GM12878 (cell line): ENCODE measurements at places on chromosomes 2 and 18. TPM values are rescaled to one million over a fixed set of nuclear protein-coding genes. Genes with fewer than 3 reads are reported as not detected.

Gene KLHL14
- total RNA-seq = 0.05 TPM in 1 of 2 replicates, not detected in the other

DNA sequence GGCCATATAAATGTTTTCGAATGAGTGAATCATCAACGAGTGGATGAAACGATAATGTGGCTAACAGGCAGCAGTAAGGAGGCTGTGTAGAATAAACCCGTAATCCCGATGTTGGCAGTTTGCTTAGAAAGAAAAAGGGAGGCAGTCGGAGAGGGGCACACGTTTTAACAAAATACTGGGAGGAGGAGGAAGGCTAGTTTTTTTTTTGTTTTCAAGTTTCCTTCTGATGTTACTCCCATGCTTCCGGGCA lies 476 bp upstream of the MSH2 start:
- H3K4me1 ChIP-seq = peaks cover 6% of the 10 kb centered on the region
- H3K27ac ChIP-seq = peak overlapping the region; percentile 85
- H3K36me3 ChIP-seq = no peaks in the 10 kb centered on the region; the same call in none of the 2 replicates
- H3K4me3 ChIP-seq = peak overlapping the region; percentile 83
- no peak for DNase-seq
- H3K27me3 ChIP-seq = no peaks in the 10 kb centered on the region

Gene NYAP2
- total RNA-seq = not detected in 2 replicates

Gene SERPINB7
- not detected in 2 replicates for total RNA-seq

- DNase-seq = no peak
- H3K27ac ChIP-seq = no peak overlapping the region
- no peak overlapping the region for H3K4me3 ChIP-seq
- no peaks in the 10 kb centered on the region for H3K27me3 ChIP-seq
These were observed 117.2 kb upstream of the HS6ST1 start for GRCh38 chr2:128435576-128436478.

Gene B3GNT7
- total RNA-seq = 10.1 and 12.6 TPM in 2 replicates

Gene C2orf66
- total RNA-seq = not detected in 2 replicates

DNA sequence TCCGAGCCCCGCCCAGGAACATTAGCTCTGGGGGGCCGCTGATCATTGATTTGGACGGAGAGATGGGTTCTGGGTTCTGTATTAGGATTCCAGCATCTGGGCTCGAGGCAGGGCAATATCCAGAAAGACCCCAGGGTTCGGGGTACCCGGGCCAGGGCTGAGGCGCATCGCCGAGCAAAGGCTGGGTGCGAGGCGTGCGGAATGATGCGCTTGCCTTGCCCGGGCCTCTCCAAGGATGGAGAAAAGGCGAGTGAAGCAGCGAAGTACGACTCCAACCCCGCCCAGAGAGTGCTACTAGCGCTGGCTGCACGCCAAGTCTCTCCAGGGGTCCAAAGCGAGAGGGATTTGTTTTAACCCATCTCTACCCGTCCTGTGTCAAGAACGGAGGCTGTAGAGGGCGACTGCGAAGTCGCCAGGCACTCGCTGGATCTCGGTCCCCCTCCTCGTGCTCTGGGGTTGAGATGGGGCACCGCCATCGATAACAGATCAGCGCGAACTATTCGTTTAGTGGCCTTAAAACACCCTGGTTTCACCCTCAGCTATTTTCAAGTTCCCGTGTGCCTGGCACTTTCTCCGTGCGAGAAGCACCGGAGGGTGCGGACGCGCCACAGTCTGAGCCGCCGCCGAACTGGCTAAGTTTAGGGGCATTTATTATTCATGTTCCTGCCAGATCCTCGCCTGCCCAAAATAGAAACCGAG lies 1.9 kb downstream of the ADCYAP1 start:
- no peaks in the 10 kb centered on the region for H3K36me3 ChIP-seq
- H3K27ac ChIP-seq = no peak overlapping the region
- no peaks in the 10 kb centered on the region for H3K4me1 ChIP-seq
- H3K4me3 ChIP-seq = no peak overlapping the region
- H3K27me3 ChIP-seq = peaks cover 9% of the 10 kb centered on the region; the same call in 1 of the 2 replicates

Gene UGT1A9
- total RNA-seq = not detected in 2 replicates

DNA sequence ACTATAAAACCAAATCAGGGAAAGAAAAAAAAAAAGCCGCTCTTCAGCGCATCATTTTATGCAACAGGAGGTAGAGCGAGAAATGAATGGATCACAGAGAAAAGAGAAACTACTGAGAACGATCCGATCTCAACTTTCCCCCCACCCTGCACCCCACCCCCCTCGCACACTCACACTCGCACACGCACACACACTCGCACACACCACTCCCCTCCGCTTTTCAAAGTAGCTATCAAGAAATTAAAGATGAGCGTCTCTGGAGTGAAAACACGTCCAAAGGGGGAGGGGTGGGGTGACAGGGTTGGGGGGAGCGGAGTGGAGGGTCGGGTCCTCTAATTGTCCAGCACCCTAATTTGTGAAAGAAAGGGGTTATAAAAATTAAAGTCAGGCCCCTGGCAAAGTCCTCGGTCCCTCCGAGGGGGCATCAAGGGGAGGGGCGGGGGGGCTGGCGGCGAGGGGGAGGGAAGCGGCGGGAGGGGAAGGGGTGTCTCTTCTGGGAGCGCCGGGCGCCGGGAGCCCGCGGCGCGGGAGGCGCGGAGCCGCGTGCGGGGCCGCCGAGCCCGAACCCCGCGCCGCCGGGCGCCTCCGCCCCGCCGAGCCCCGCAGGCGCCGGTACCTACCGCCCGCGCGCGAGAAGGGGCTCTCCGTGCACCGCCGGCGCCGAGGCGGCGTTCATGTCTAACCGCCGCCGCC lies 428 bp downstream of the TCF4 start:
- H3K4me3 ChIP-seq = peak overlapping the region; percentile 57; the same call in 1 of the 2 replicates
- no peak overlapping the region for H3K27ac ChIP-seq
- no peak for DNase-seq
- no peaks in the 10 kb centered on the region for H3K4me1 ChIP-seq

DNA sequence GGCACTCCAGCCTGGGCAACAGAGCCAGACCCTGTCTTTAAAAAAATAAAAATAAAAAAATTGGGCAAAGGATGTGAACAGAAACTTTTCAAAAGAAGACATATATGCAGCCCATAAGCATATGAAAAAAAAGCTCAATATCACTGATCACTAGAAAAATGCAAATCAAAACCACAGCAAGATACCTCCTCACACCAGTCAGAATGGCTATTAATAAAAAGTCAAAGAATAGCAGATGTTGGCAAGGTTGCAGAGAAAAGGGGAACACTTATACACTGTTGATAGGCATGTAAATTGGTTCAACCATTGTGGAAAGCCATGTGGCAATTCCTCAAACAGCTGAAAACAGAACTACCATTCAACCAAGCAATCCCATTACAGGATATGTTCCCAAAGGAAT lies 204.1 kb upstream of the SRD5A2 start:
- no peaks in the 10 kb centered on the region for H3K36me3 ChIP-seq
- H3K27ac ChIP-seq = no peak overlapping the region
- H3K27me3 ChIP-seq = no peaks in the 10 kb centered on the region
- no peak for DNase-seq
- no peak overlapping the region for H3K4me3 ChIP-seq

Gene TTR
- total RNA-seq = 0.93 and 1.2 TPM in 2 replicates

Gene PRKAG3
- not detected in 2 replicates for total RNA-seq

DNA sequence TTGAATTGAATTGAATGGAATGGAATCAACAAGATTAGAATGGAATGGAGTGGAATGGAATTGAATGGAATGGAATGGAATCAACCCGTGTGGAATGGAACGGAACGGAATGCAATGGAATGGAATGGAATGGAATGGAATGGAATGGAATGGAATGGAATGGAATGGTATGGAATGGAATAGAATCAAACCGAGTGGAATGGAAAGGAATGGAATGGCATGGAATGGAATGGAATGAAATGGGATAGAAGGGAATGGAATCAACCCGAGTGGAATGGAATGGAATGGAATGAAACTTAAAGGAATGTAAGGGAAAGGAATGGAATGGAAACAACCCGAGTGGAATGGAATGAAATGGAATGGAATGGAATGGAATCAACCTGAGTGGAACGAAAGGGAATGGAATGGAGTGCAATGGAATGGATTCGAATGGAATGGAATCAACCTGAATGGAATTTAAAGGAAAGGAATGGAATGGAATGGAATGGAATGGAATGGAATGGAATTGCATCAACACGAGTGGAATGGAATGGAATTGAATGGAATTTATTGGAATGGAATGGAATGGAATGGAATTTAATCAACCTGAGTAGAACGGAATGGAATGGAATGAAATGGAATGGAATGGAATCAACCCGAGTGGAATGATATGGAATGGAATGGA lies 1146.6 kb downstream of the RPIA start:
- no peaks in the 10 kb centered on the region for H3K4me1 ChIP-seq
- H3K27me3 ChIP-seq = no peaks in the 10 kb centered on the region
- no peaks in the 10 kb centered on the region for H3K36me3 ChIP-seq
- DNase-seq = no peak
- no peak overlapping the region for H3K4me3 ChIP-seq

- no peaks in the 10 kb centered on the region for H3K27me3 ChIP-seq
- DNase-seq = no peak
- H3K27ac ChIP-seq = no peak overlapping the region
These were observed 7.3 kb downstream of the MMADHC start for GRCh38 chr2:149579972-149580882.

DNA sequence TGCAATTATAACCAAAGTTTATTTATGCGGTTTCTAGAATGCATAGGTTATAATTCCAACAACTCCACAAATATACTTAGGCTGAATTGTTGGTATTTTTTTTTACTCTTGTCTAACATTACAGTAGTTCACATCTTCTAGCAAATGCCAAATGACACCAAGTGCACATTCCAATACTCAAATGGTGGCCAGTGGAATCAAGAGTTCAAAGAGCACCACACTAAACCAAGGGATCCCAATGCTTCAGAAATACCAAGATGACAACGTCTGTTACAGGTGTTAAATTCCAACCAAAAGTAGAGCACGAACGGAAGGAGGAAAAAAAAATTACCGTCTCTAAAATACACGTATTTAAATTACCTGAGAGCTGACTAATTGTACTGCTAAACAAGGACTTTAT lies 136.2 kb downstream of the TMEM247 start:
- no peak overlapping the region; the same call in 1 of the 2 replicates for H3K27ac ChIP-seq
- peaks cover 14% of the 10 kb centered on the region; the same call in 1 of the 2 replicates for H3K36me3 ChIP-seq
- peaks cover 14% of the 10 kb centered on the region for H3K4me1 ChIP-seq
- no peak for DNase-seq

Gene GKN1
- not detected in 2 replicates for total RNA-seq

- no peak overlapping the region for H3K4me3 ChIP-seq
- H3K27me3 ChIP-seq = no peaks in the 10 kb centered on the region
- peak overlapping the region; percentile 20; the same call in 1 of the 2 replicates for H3K27ac ChIP-seq
- peaks cover 11% of the 10 kb centered on the region for H3K4me1 ChIP-seq
- no peak for DNase-seq
- no peaks in the 10 kb centered on the region for H3K36me3 ChIP-seq
These were observed 39.8 kb downstream of the RHBDD1 start for GRCh38 chr2:226875438-226876225.
